ENCODE measurements at places on chromosomes 3 and 15. TPM values are rescaled to one million over a fixed set of nuclear protein-coding genes. Genes with fewer than 3 reads are reported as not detected.

DUOXA1 gene
- total RNA-seq, result 0.36 TPM

DNA sequence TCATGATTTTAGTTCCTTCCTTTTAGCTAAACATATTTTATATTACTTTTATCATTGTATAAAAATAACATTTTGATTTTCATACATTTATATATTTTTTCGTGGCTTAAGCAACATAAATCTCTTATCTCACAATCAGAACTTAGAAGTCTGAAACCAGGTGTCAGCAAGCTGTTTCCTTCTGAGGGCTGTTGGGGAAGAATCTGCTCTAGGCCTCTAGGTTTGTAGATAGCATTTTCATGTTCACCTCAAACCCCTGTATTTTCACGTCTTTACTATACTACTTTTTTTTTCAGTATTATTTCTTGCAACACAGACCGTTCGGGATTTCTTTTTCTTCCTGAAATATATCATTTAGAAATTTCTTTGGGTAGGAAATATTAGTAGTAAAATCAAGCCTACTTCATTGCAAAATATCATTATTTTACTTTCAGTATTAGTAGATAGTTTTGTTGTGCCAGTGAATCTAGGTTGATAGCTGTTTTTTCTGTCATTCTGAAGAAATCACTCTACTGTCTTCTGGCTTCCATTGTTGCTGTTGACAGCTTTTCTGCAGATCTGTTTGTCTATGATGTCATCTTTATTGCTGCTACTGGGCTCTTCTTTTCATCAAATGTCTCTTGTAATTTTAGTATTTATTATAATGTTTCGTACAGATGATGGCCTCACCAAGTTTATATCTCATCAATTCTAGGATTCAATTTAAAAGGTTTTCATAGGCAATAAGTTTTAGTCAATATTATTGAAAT, 756.3 kb downstream of the VGLL3 start:
- DNase-seq, result no peak

GRCh38 chr3:101542957-101543356, 18.7 kb upstream of the TRMT10C start:
- DNase-seq, result no peak

DNA sequence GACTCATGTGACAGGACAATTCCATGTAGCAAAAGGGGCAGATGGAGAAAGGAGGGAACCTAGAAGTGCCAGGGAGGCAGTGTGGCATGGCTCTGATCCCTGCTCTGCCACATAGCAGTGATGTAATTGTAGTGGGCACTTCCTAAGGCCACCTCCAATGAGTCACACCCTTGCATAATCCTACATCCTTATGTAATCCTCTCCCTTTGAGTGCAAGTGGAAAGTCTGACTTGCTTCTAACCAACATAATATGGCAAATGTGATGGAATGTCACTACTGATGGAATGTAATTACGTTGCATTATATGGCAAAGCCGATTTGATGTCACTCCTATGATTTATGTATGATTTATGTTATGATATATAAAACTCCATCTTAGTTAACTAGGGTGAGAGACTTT, 72.9 kb upstream of the ATP2C1 start:
- DNase-seq, result peak; percentile 58

DNA sequence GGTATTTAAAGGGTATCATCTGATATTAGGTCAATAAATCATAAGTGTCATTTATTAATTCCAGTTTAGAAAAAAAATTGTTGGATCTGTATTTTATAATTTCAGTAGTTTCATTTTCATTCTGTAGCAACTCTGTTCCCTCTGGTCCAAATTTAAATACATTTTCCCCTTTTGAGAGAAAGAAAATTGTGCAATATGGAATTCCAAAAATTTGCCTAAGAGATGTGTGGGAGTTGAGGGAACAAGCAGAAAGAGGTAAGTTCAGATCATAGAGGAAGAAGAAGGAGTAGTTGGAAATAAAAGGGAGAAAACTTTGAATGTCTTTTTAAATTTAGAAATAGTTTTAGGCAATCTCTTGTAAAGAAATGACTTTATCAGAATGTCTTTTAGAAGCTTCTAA, 48.9 kb upstream of the MME start:
- DNase-seq, result peak; percentile 77

DNA sequence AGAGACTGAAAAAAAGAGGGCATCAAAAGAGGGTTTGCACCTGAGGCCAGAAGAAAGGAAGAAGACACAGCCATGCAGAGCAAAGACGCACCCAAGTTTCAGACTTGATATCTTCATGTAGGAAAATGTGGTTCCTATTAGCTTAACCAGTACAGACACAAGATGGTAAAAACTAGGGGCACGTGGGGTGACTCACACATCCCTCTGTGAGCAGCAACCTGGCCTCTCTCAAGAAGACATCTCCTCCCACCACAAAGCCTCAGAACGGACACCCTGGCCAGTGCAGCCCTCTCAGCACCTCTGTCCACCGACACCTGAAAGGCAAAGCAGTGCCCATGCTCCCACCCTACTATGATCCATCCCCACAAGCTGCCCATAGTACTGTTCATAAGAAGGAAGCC, 33.3 kb downstream of the GLB1 start:
- peak; percentile 60 for DNase-seq

DNA sequence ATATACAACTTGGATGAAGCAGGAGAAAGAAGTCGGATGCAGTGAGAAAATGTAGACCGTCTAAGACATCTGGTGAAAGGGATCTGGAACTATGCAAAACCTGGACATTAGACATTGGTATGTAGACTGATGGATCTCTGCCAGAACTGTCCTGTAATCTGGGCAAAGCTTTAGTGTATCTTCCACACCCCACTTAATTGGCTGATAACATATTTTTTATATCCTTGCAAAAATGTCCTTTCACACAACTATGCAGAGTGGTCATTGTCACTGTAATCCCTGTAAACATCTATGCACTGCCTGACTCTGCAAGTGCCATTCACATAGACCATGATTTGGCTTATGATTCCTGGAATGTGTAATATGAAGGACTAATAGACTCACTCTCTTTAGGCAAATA, 163.1 kb downstream of the TUSC7 start:
- no peak for DNase-seq

Data from fibroblast of the aortic adventitia (primary cell).